Stimulated activated CD8-positive, alpha-beta memory T cell treated with anti-CD3 and anti-CD28 coated beads, Interleukin-15, amount 100 ng/mL, for 24 hours (primary cell): ENCODE measurements at places on chromosomes 2 and 18.

DNA sequence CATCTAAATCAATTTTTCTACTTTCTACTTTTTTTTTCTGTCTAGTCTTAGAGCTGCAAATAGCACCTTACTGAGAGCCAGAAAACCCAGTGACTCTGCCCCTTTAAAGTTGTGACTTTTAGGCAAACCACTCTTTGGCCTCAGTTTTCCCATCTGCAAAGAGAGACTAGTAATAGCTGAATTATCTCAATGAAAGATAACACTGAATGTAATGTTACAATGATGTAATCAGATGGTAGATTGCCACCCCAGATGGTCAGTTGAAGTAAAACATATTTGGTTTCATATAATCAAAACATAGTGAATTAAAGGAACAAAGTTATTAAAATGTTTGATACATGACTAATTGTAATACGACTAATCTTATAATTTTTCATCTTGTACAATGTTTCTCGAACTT lies 5.0 kb upstream of the APCDD1 start:
- DNase-seq: no peak

GRCh38 chr18:37429791-37430190 lies 135.8 kb downstream of the CELF4 start:
- DNase-seq: no peak

- DNase-seq: no peak
These were observed 91.7 kb downstream of the KLF7 start for GRCh38 chr2:207073801-207074678.

- DNase-seq: no peak
These were observed 9.0 kb downstream of the MALL start for GRCh38 chr2:110106642-110107041.

GRCh38 chr2:169184074-169184473 lies 114.7 kb downstream of the DHRS9 start:
- DNase-seq: no peak

- DNase-seq: no peak
These were observed 107.1 kb downstream of the PLB1 start for GRCh38 chr2:28602751-28603639.
